CD8-positive, alpha-beta memory T cell (primary cell): ENCODE measurements at places on chromosomes 7 and 10. TPM values are rescaled to one million over a fixed set of nuclear protein-coding genes. Genes with fewer than 3 reads are reported as not detected.

The UPK3BL1 gene
- 32.3 TPM for polyA plus RNA-seq

The IL15RA gene
- 19.8 TPM for polyA plus RNA-seq

The ACSL5 gene
- polyA plus RNA-seq = 85.5 TPM

The VGF gene
- not detected for polyA plus RNA-seq

The PDZD7 gene
- 0.23 TPM for polyA plus RNA-seq

The HMX2 gene
- not detected for polyA plus RNA-seq

The SPDYE2B gene
- 0.28 TPM for polyA plus RNA-seq

The CYP2C19 gene
- polyA plus RNA-seq = not detected

The TMEM236 gene
- polyA plus RNA-seq = not detected

The ADGRA1 gene
- polyA plus RNA-seq = not detected

The SPDYE16 gene
- 0.13 TPM for polyA plus RNA-seq
